ENCODE measurements at places on chromosomes 7 and 10.

DNA sequence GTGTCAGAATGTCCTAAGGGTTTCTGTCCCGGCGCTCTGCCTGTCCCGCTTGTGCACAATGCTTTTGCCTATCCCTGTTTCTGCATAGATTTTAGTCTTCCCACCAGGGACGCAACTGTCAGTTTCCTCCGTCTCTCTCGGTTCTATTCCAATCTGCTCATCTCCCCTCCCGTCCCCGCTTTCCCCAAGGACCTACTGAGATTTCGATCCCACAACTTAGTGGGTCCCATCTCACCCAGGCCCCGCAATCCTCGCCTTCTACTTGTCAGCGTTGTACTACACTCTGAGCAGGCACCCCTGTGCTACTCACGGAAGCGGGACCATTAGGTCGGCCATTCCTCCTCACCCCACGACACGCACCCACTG lies 519 bp upstream of the ZNF655 start:
- no peak for DNase-seq

GRCh38 chr7:157576415-157576814 lies 239.6 kb downstream of the DNAJB6 start:
- peak; percentile 44 for DNase-seq

- DNase-seq: no peak
Observed at GRCh38 chr10:47361293-47361692, 13.1 kb downstream of the RBP3 start.

- no peak for DNase-seq
Observed at GRCh38 chr7:28447071-28447470, 34.8 kb downstream of the CREB5 start.

DNA sequence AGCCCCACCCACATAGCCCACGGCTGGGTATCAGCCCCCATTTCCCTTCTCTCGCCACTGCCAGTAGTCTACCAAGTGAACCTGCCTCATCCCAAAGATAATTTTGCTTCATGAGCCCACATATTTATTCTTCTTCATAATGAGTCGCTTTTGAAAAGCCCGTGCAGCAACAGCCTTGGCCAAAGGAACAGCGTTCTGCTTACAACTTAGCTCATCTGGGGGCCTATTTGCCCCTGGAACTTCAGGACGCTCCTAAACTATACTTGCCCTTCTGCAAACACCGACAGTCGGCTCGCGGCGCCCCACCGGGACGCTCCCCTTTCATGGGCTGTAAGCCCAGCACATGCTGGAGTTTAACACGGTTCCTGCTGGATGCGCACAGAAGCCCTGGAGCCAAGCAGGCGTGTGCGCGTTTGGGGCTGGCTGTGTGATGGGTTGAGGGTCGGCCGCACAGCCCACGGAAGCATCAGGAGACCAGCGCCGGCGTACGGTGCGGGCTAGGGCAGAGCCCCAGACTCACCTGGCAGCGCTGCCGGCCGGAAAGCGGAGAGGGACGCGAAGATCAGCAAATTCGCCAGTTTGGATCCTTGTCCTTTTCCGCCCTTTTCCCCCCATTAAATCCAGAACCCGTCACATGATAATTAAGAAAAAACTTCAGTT lies 370 bp downstream of the TMEM60 start:
- no peak for DNase-seq

DNA sequence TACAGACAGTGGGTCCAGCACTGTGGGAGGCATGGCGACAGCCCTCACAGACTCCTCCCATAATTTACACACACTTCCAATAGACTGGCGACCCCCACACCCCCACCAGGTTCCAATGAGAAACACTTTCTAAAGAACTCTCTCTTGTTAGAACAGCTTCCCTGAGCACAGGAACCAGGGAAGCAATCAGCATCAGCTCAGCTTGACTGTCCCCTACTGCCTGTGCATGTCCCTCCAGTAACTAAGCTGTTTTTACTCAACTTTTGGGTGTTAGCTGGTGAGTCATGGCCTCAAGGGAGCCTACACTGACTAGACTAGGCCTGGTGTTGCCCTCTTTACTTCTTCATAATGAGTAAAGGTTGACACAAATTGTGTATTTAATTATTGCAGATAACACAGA lies 32.6 kb upstream of the HERPUD2 start:
- DNase-seq: no peak

- no peak for DNase-seq
Observed at GRCh38 chr10:50326757-50327701, 75.7 kb upstream of the ASAH2 start.

DNA sequence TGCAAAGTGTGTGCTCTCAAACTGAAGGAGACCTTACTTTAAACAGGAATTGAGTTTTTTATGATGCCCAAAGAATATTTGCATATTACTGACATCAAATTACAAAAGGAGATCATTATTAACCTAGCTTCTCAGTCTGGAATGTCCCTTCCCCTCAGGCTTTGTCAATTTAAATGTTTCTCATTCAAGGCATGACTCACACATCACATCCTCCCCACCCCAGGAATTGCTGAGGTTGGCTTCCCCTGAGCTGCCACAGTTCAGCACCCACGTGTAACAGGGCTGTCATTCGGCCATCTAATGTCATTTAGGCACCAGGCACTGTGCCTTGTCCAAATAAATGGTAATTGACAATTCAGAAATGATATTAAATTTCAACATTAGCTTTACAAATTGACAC lies 305.9 kb upstream of the MGMT start:
- peak; percentile 1 for DNase-seq

DNA sequence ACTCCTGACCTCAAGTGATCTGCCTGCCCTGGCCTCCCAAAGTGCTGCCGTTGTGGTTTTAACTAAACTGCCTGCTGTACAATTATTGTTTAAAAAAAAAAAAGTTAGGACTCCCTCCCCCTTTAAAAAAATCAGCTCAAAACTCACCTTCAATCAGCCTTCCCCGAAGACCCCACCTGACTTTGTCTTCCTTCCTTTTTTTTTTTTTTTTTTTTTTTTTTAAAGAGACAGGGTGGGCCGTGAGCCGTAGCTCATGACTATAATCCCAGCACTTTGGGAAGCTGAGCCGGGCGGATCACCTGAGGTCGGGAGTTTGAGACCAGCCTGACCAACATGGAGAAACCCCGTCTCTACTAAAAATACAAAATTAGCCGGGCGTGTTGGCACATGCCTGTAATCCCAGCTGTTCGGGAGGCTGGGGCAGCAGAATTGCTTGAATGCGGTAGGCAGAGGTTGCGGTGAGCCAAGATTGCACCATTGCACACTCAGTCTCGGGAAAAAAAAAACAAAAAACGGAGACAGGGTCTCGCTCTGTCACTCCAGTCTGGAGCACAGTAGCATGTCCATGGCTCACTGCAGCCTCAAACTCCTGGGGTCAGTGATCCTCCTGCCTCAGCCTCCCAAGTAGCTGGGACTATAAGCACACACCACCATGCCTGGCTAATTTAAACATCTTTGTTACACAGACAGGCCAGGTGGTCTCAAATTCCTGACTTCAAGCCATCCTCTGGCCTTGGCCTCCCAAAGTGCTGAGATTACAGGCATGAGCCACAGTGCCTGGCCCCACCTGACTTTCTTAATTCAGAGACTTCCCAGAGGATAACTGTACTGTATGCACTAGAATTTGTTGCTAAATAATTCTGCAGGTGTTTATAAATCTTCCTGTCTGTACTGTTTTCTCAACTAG lies 3.2 kb downstream of the FIS1 start:
- no peak for DNase-seq

Data from stimulated activated CD4-positive, alpha-beta T cell treated with anti-CD3 and anti-CD28 coated beads, Interleukin-1b, Interleukin-23, amount 100 ng/mL, for 4 hours (primary cell).